NCI-H187 (cell line): ENCODE measurements at places on chromosomes 1 and 21.

DNA sequence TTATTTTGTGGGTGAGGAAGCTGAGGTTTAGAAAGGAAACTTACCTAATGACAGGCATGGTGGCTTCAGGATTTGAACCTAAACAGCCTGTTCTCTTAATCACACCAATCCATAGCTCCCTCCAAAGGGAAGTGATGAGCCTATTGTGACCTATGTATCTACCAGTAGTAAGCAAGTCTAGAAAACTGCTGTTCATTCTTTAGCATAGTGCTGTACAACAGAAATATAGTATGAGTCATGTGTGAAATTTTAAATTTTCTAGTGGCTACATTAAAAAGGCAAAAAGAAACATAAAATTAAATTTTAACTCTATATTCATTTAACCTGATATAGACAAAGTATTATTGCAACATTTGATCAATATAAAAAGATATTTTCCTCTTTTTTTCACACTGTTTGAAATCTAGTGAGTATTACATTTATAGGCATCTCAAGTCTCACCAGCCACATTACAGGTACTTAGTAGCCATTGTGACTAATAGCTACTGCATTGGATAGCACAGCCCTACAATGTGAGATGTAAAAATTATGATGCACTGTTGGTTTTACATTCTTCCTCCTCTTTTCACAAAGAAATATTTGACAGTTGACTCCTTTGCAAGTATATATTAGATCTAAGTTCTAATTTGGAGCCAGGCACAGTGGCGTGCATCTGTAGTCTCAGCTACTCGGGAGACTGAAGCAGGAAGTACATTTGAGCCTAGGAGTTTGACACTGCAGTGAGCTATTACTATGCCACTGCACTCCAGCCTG is 16.6 kb downstream of the IPO9 start:
- DNase-seq, result no peak

DNA sequence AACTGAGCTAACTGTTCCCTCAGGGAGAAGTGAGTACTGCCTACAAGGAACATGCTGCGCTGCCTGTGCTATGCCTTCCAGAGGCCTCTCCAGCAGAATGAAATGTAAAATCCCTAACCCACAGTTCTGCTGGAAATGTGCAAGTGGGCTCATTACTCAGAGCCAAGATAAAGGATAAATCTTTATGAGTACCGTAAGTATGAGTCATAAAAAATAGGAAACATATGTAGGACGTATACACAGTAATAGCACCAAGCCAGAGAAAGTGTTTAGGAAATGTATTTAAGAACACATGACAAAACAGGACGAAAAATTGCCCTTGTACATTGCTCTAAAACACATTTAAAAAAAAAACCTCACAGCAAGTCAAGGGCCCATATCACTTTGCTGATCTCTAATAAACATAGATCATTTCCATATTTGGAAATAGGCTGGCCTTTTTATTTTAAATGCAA is 104.6 kb downstream of the TGFBR3 start:
- no peak for DNase-seq

DNA sequence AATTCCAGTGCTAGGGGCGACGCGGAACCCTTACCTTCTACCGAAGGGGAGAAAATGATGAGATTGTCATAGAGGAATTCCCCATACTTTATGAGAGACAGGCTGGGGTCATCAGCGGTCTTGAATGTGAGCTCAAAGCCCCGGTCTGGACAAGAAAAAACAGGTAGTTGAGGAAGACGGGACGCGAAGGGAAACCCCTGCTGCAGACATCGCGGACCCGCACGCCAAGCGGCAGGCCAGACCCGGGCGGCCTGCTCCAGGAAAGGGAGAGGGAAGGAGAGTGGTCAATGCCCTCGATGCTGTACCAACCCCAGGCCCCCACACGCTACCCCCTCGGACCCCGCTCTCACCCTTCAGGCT is 342 bp downstream of the DDOST start:
- no peak for DNase-seq

DNA sequence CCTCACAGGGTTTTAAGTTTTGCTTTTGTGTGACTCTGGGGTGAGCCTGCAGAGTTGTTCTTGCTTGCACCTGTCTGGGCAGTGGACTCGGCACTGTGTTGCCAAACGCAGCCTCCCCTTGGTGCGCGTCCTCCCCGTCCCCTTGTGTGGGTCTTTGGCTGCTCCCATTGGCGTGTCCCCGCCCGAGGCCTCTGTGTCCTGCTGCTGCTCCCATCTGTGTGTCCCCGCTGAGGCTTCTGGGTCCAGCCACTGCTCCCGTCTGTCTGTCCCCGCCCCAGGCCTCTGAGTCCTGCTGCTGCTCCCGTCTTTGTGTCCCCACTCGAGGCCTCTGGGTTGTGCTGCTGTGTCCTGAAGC is 62.8 kb downstream of the PCNT start:
- no peak for DNase-seq

DNA sequence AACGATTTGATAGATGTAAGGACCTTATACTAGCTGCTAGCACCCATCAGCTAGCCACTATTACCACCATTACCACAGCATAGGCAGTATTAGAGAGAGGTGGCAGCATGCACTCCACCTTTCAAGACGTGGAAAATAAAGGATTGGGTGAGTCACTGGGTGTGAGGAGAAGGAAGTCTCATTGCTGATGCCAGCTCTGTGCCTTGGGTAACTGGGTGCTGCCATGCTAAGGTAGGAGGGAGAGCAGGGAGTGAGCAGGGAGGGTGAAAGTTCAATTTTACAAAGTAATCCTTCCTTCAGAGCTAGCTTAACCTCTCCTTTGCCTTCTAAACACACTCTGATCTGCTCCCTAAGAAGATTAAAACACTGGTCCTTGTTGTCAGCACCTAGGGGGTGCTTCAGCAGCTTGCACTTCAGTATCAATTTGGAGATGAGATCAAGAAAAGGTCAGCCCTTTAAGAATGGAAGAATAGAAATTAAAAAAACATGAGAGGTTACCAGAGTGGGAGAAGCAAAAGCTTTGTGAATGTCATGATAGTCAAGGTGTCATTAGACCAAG is 1.8 kb upstream of the LIN9 start:
- DNase-seq, result no peak

DNA sequence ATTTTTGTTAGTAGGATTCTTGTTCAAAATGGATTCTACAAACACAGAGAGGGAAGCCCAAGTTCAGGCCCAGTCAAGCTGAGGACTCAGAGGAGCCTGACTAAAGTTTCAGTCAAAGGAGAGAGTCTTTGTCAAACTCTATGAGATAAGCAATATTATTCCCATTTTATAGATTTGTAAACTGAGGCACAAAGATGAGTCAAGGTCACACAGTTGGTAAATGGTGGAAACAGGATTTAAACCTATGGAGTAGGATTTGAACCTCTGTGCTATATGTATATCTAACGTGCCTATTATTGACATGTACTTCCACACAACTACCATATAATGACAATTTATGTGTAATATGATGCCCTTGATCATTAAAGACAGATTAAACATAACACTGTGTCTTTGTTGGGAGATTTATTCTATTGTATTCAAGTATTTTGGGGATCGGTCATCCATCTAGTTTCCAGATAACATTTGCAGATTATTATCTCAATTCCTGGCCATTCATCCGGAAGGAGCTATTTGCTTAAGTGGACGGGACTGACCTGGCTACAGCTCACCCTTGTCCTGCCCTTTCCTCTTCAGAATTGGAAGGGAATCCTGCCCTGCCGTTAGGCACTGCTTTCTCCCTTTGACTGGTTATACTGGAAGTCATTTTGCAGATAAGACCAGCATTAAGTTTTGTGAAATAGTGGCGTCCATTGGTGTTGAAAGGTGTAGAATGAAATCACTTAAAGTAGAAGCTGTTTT is 86.1 kb upstream of the LMO4 start:
- no peak for DNase-seq

DNA sequence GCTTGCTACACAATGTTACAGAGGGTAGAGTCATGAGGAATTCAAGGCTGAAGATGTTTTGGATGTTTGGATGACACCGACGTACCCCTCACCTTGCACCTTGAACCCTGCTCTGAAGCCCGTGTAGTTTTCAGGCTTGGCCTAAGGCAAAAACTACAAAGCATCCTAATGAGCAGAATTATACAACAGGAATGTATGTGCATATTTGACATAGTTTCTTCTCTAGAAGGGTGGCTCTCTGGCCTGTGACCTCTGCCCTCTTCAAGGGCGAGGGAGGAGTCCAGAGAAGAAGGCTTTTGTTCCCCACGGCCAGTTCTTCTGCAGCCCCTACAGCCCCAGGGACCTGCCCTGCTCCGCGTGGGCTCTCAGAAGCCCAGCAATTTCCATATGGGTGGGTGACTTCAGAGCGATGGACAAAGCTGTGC is 43.3 kb downstream of the L1TD1 start:
- no peak for DNase-seq

- DNase-seq, result no peak
These were observed 22.1 kb downstream of the SERBP1 start for GRCh38 chr1:67408148-67408547.

- no peak for DNase-seq
These were observed 8.9 kb downstream of the MKNK1 start for GRCh38 chr1:46595127-46595526.

GRCh38 chr1:241985787-241986186 is 13.1 kb downstream of the MAP1LC3C start:
- no peak for DNase-seq

GRCh38 chr21:38995731-38996130 is 187.5 kb downstream of the PSMG1 start:
- DNase-seq, result no peak

GRCh38 chr21:29654855-29655254 is 284.9 kb downstream of the GRIK1 start:
- DNase-seq, result no peak
